NCI-H1417 (cell line): ENCODE measurements at places on chromosomes 5 and 9.

GRCh38 chr5:162956570-162956969, 480.8 kb upstream of the CCNG1 start:
- DNase-seq: no peak

DNA sequence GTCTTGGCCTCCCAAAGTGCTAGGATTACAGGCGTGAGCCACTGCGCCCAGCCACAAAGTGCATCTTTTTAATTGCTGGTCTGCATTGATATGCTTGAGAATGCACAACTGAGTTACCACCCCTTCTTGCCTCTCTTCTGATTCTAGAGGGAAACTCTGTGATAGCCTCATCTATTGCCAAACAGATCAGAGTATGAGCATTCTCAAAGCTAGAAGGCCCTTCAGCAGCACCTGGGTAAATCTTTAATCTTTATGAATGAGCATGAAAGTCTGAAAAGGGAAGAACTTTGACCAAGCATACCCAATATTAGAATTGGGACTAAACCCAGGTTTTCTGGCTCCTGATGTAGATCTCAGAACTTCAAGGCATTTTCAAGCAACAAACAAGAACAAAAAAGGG, 298.3 kb upstream of the TNC start:
- DNase-seq: no peak

DNA sequence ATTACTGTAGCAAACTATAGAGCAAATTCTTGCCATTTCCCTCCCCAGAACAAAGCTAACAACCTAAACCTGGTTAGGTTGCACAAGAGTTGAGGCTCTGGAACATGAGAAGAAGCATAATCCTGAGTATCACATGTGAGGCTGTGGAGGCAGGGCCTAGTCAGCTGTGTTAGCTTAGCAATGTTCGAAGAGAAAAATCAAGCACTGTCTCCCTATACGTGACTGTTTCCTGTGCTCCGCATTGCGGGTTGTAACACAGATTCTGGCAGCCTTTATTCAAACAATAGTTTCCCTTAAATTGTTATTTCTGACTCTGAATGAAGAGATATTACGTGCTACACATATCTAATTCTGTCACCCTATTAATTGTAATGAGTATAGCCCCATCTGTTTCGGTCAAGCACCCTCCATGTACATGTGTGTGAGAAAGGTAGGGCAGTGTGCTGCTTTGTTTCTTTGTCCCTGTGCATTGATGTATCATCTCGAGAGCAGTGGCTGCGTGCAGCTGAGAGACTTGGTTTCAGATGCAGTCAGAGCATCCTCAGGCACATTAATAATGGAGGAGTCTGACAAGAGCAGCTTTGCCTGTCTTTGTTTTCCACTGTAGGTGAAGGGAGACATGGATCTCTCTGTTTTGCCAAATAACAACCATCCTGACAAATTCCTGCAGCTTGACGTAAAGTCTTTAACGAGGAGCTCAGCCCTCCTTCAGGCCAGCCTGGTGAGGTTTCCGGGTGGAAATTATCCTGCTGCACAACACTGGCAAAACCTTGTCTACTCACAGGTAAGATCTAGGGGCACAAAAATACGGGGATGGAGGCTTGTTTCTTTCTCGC, at the start of gene MINAR2:
Gene MINAR2, plus strand, starts transcription at position 523 of the 836 bp plus-strand sequence. Its CDS starts 97 bp downstream, at position 620.
- DNase-seq: no peak

- DNase-seq: no peak
These were observed 359.5 kb downstream of the CETN3 start for GRCh38 chr5:90050103-90050502.

- no peak for DNase-seq
These were observed 51.5 kb upstream of the RNU6ATAC start for GRCh38 chr9:134215699-134216448.

DNA sequence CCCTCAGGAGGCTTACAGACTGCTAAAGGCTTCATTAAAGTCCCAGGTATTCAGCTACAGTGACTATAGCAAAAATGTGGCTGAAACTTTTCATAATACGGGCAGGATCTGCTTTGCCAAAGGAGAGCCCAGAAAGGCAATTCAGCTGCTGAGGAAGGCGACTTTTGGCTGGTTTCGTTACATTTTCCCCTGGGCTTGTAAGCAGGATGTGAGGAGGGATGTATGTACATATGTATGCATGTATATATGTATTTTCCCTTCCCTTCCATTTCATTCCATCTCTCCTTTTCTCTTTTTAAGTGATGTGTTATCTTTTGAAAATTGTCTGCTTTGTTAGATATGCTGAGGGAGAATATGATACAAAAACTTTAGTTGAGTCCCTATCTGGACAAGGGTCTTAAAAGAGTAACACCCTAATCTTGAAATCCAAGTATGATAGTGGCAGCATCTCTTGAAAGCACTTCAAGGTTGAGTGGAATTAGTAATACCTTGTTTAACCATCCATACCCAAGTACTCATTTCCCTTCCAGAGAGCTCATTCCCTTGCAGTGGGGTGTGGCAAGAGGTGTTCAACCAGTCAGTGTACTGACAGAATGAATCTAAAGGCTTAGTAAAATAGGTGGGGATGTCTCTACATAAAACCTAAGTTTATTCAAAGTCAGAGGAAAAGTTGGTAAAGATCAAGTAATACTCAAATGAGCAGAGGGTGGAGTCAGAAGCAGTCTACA, 28.7 kb downstream of the RAD1 start:
- DNase-seq: no peak

GRCh38 chr5:88190106-88190834, 78.4 kb downstream of the TMEM161B start:
- DNase-seq: no peak

- no peak for DNase-seq
These were observed 28.1 kb upstream of the ADAMTS2 start for GRCh38 chr5:179373101-179373934.

- no peak for DNase-seq
These were observed 125.4 kb upstream of the ADAMTS16 start for GRCh38 chr5:5014586-5015235.

GRCh38 chr5:182126-182525, 9.2 kb upstream of the LRRC14B start:
- DNase-seq: no peak

GRCh38 chr9:354453-354852, 139.8 kb downstream of the DOCK8 start:
- DNase-seq: peak; percentile 95

GRCh38 chr5:15757103-15757502, 257.1 kb downstream of the FBXL7 start:
- DNase-seq: no peak

DNA sequence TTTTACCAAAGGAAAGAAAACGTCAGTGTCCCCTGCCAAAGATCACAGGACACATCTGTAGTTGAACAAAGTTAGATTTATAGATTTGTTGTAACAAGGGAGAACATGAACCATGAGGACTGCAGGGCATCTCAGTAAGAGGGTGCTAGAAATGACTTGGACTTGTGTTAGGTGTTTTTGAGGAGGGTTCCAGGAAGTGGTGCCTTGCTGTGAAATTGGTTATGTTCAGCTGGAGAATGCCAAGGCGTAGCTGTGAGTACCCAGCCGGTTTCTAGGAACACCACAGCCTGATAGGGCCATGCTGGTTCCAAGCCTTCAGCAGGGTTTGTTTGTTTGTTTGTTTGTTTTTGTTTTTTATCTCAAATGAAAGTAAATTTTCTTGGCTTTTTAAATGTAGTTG, 5.3 kb downstream of the SPEF2 start:
- DNase-seq: no peak

GRCh38 chr5:84425365-84425881, 40.7 kb upstream of the EDIL3 start:
- no peak for DNase-seq

DNA sequence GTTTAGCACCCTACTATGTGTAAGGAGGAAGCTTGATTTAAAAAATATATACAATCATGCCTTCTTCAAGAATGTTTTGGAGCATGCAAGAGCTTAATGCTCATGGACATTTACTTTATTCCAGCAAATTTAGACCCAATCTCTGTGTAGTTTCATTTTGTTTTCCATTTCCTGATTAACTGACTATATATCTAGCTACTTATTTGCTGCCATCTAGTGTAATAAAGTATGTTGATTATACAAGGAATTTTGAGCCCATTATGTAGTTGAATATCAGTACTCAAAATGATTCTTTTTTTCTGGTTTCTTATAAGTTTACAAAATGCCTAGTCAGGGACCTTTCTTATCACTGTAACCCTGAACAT, 100.0 kb upstream of the CCDC152 start:
- no peak for DNase-seq

GRCh38 chr9:126536131-126536530, 77.6 kb upstream of the LMX1B start:
- no peak for DNase-seq

GRCh38 chr5:122846051-122846550, 688 bp downstream of the SNX24 start:
- DNase-seq: peak; percentile 70

DNA sequence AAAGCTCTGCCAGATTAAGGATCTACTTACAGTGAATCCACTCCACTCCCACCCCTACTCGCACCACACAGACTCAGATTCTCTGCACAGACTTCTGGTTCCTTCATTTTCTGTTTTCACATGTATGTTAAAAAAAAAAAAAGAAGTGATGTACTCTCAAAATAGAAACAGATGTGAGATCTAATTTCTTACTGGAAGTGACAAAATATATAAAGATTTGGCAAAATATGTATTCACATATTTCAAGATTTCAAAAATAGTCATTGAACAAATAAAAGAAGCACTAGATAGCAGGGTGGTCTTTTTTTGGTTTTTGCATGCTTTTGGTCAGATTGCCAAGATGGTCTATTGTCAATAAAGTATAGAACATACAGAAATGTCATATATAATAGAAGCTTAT, 379.2 kb downstream of the TMEM167A start:
- DNase-seq: no peak

- DNase-seq: no peak
These were observed 409.2 kb downstream of the CETN3 start for GRCh38 chr5:90000351-90000750.

DNA sequence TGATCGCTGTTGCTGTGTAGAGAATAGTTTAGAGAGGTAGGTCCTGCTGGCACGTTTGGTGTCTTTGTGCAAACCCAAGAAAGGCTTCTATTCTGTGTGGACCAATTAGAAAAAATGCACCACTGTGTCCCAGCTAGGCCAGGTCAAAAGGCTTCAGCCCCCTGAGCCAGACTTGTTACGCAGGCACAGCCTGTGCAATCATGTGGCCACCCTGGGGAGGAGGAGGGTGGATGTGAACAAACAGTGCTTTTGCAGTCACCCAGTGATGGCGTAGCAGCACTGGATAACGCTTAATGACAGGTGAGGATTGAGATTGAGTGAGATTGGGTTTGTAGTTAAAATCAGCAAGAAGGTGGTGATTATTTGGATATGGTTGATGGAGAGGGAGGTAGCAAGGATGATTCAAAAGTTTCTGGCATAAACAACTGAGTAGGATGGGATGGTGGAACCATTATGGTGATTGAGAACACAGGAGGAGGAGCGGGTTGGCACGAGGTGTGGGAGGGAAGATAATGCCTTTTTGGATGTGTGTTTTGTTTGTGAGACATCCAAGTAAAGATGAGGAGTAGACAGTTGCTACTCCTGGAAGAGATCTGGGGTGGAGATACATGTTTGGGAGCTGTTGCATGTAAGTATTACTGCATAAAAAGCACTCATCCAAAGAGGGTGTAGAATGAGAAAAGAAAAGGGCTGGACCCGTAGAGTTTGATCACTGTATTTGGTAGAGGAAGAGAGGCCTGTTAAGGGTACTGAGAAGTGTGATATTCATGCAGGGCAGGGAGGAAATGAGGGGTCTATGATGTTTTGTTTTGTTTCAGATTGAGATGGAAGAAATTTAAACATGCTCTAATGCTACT, 6.7 kb downstream of the GCNT1 start:
- DNase-seq: no peak

DNA sequence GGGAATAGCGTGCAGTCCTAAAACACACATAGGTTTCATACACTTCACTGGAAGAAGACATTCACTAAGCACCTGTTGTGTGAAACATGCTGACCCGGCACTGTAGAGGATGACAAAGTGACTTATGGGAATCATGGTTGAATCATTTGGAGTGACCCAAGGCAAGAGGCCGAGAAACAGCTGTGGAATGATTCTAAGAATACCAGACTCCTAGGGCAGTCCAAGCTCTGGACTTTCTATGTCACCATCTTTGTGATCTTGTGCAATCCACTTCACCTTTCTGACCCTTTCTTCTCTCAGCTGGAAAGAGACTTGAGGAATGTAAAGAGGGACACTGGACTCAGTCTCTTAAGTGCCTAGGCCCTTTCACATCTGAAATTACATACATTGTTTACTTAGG, 13.1 kb downstream of the MSANTD3 start:
- DNase-seq: no peak

GRCh38 chr5:101278917-101279316, 375.8 kb upstream of the ST8SIA4 start:
- DNase-seq: no peak

GRCh38 chr9:105293408-105293807, 49.0 kb downstream of the SLC44A1 start:
- peak; percentile 19 for DNase-seq

DNA sequence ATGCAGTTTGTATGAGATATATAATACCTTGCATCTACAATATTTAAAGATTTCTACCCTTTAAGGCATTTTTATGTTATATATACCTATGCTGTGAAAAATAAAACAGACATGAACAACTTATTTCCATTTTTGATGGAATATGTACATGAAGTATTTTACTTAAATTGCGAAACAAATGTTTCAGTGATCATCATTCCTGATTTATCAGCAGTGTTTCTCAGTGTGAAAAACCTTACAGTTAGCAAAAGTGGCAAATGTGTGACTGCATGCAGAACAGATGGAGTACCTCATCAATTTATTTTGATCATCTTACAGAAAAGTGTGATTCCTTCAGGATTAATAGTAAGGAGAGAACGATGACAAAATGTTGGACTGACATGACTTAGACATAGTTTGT, 43.1 kb downstream of the PRR16 start:
- no peak for DNase-seq

DNA sequence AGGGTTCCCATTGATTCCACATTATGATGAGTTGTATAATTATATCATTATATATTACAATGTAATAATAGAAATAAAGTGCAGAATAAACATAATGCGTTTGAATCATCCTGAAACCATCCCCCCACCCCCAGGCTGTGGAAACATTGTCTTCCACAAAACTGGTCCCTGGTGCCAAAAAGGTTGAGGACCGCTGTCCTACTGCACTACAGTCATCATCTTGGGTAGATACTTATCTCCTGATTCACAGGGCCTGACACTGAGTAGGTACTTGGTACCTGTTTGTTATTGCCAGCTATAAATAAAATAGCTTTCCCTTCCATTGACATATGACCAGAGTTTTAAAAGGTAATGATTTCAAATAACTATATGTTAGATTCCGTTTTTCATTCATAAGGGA, 25.6 kb downstream of the ANP32B start:
- no peak for DNase-seq

- DNase-seq: no peak
These were observed 30.7 kb upstream of the IL31RA start for GRCh38 chr5:55820488-55820887.

GRCh38 chr9:133251773-133252172, 23.2 kb downstream of the ABO start:
- DNase-seq: no peak

DNA sequence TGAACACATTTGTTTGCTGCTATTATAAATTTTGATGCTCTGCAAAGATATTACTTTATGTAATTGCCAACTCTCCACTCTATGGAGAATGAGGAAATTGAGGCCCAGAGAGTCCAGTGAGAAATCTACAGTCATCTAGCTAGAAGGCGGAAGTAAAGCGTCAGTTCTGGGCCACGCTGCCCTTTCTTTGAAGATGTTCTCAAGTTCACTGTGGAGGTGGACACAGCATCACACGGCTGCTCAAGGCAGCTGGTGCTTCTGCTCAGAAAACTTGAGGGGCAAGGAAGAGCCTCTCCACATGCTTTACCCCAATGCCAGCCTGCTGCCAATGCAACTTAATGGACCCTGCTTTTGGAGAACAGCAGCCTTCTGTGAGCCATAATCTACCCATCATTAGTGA, 96.3 kb downstream of the TTLL11 start:
- DNase-seq: no peak
